Right lobe of liver (tissue), 6 donors: ENCODE measurements at places on chromosomes 3 and 15. TPM values are rescaled to one million over a fixed set of nuclear protein-coding genes. Genes with fewer than 3 reads are reported as not detected.

PRR23E gene
- not detected for total RNA-seq

TLR9 gene
- total RNA-seq, result 0.25 TPM

CAPN3 gene
- 25.9 TPM for total RNA-seq

FAM174B gene
- total RNA-seq, result 2.9 TPM

GOLGA6A gene
- 0.35 TPM for total RNA-seq

DCBLD2 gene
- 8.1 TPM for total RNA-seq

CHL1 gene
- 1.0 TPM for total RNA-seq

PPM1M gene
- 5.3 TPM for total RNA-seq

NRROS gene
- total RNA-seq, result 1.2 TPM

MCCC1 gene
- 45.3 TPM for total RNA-seq

CDC25A gene
- total RNA-seq, result 3.2 TPM

DAZL gene
- not detected for total RNA-seq

CFAP100 gene
- not detected for total RNA-seq

MOBP gene
- total RNA-seq, result not detected

DNA sequence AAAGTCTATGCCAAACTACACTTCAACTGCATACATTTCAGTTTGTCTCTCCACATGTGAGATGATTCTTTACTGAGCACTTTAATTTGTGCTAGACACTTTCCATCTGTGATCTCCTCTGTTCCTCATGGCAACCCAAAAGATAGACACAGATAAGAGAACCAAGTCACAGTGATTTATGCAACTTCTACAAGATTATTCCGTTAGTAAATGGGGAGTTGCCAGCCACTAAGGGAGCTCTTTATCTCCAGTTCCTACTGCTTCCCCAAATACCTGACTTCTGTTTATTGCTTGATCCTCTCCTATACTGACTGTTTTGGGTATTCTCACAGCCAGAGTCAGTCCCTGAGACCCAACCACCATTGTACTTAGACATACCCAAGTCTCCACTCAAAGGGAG is 24.1 kb upstream of the AKAP13 start:
- no peak for DNase-seq

DNA sequence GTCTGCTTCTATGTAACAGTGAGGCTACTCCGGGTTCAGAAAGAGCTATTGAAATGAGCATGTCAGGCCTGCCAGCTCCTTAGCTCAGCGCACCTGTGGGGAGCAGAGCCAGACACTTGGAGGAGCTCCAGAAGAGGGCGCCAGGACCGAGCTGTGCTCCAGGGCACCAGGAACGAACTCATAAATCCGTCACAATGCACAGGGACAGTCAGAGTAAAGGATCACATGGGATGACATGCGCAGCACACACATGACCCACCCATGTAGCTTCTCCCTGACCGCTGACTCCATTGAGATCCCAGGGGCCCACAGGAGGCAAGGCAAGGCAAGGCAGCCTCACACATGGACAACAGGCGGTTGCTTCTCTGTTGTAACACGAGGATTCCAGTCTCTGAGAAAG is 26.0 kb upstream of the GNB5 start:
- no peak for DNase-seq

GRCh38 chr3:14810801-14811661 is 7.7 kb upstream of the FGD5 start:
- no peak for DNase-seq

DNA sequence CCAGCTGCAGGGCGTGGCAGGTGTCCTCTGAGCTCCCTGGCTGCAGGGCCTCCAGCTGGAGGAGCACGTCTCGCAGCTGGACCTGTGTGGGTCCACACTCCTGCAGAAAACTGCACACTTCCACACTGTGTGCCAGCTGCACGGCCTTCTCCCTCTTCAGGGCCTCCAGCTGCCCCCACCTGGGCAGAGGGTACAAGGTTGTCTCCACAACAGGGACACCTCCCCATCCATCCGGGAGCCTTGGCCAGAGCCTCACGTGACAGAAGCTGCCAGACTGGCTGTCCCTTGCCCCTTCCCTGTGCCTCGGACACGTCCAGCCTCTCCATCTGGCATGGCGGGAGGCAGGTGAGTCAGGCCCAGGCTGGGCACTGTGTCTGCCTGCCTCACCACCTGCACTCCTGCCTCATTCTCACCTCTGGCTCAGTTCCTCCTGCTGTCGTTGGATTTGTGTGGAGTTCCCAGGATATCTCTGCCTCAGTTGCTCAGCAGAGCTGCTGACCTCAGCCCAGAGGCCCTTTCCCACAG is 14.5 kb downstream of the SPTBN5 start:
- DNase-seq, result no peak

DNA sequence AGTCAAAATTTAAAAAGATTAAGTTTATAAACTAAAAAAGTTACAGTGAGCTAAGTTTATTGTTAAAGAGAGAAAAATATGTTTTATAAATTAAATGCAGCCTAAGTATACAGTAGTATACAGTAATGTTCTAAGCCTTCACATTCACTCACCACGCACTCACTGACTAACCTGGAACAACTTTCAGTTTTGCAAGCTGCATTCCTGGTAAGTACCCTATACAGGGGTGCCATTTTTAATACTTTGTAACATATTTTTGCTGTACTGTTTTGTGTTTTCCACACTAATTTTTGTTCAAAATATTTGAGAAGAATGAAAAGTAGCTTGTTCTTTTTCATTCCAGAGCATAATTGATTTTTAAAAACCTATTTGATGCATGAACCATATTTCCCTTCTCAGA is 524.9 kb downstream of the RBMS3 start:
- no peak for DNase-seq

DNA sequence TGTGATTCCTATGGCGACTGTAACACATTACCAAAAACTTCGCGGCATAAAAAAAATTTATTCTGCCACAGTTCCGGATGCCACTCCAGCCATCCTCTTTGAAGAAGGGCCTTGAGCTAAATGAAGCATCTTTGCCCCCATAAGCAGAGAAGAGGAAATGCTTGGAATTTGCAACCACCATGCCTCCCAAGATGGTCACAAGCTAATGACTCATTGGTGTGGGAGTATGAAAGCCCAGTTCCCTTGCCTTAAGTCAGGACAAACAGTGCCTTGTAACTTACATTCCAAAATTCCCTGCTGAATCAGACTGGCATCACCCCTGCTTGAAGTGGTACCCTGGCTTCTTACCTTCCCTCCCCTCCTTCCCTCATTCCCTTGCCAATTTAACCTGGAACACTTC is 1077.4 kb downstream of the EPHA3 start:
- DNase-seq, result no peak

DNA sequence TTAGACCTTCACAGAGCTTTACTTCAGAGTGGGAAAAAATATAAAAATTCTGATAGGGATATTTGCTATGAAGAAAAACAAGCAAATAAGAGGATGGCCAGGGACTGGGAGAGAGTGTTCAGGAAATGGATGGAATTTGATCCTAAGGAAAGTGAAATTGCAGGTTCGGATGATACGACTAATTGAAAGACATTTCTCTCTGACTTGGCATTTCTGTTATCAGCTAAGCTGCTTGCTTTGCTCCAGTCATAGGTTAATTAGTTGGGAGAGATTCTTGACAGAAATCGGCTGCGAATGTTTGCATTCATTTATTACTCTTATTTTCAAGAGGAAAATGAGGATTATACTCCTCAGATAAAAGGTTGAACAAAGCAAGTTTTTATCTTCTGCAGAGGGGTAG is 808.7 kb upstream of the NECTIN3 start:
- no peak for DNase-seq

DNA sequence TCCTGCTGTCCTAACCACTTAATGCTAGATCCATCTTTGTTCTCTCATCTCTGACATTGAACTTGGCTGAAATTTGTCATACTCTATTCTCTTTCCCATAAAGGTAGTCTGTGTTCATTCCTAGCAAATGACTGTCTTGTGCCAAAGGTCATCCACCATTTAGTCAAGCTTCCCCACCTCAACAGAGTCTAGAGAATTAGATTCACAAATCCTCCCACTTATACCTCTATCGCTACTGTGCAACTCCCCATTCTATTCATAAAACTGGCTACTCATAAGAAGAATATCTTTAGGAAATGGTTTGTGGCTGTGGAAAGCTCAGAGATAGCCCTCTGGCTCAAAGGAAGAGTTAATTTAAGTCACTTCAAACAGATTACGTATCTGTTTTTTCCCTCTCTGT is 59.7 kb upstream of the MBNL1 start:
- DNase-seq, result no peak

- no peak for DNase-seq
Observed at GRCh38 chr15:45790325-45790943, 155.6 kb downstream of the SQOR start.

DNA sequence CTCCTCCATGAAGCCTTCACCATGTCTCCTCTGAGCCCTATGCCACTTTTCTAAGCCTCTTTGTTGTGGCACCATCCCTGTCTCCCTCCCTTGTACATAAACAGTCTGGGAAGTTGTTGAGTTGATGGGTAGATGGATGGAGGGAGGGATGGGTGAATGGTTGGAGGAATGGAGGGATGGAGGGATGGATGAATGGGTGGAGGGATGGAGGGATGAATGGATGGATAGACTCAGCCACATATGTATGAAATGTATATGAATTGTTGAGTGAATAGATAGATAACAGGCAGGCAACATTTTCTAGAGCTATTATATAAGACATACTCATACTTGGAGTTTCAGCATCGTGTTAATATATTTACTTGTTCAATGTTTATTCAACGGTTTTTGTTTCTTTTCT is 58.3 kb upstream of the HES1 start:
- no peak for DNase-seq

GRCh38 chr15:40282869-40283614 is at the start of gene ANKRD63:
ANKRD63 (minus strand) TSS chr15:40283064; CDS start chr15:40282586, 478 bp downstream.
- no peak for DNase-seq

DNA sequence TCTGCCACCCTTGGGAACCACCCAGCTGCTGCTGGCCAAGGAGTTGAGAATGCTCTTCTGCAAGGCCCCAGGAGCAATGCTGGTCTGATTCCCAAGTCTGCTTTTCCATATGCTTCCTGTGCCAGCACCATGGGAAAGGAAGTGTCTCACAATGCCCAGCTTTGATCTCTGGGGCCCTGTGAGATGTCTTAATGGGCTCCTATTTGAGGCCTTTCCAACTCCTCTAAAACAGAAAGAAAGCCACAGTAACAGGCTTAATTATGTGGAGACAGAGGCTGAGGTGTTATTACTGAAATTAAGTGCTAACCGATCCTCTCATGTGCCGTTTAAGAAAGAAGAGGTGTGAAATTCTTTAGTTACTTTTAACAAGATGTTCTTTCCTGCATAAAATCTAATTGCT is 4.5 kb downstream of the EOGT start:
- DNase-seq, result no peak

DNA sequence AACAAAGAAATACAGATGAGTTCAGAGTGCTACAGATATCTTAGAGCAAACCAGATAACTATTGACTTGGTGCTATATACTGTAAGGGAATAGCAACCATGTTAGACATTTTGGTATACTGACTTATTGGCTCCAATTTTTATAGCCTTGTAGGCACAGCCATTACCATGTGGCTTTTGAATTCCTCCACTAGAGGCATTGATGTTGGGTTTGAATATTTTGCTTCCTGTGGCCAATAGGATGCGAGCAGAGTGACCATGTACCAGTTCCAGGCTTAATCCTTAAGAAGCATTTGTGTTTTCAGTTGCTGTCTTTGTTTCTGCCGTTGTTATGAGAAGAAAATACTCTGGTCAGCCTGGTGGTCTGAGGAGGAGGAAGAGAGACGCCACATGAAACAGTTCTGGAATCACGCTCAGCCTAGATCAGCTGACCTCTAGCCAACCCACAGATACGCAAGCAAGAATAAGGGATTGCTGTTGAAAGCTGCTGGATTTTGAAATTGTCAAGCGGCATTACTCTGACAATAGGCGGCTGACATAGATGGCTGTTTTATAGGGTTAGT is 109.4 kb upstream of the TNIK start:
- DNase-seq, result no peak

GRCh38 chr15:77025941-77026411 is 31.1 kb downstream of the PSTPIP1 start:
- peak; percentile 39 for DNase-seq

DNA sequence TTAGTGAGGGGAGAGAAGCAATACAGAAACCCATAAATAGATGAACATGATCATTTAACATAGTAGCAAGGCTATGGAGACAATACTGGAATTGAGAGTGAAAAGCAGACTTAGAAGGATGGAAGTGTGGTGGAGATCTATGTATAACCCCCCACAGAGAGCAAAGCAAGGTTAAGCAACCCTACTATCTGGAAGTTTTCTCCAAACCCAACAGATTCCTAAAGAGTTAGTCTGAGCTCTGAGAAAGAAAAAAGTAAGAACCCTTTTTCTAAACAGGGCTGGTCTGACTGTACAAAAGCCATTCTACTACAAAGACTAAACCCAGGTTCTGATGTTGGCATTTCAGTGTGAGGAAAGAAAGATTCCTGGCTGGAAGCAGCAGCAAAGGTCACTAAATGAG is 153.2 kb downstream of the WNT5A start:
- no peak for DNase-seq

GRCh38 chr3:181687190-181687589 is 24.5 kb upstream of the SOX2 start:
- DNase-seq, result no peak

DNA sequence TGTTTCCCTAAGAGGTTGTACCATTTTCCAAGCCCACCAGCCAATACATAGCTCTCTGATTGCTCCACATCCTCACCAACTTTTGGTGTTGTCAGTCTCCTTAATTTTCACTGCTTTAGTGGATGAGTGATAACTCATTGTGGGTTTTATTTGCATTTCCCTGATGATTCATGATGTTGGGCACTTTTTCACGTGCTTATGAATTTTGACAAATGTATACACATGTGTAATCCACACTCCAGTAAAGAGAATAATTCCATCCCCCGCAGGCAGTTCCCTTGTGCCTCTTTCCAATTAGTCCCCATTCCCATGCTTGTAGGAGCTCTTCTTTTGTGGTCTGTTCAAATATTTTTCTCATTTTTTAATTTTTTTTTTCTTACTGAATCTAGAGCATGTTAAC is 52.4 kb downstream of the ANP32A start:
- no peak for DNase-seq

GRCh38 chr3:176293276-176293675 is 904.0 kb downstream of the TBL1XR1 start:
- DNase-seq, result no peak

GRCh38 chr3:126116526-126116925 is 32.6 kb upstream of the SLC41A3 start:
- peak; percentile 39 for DNase-seq

DNA sequence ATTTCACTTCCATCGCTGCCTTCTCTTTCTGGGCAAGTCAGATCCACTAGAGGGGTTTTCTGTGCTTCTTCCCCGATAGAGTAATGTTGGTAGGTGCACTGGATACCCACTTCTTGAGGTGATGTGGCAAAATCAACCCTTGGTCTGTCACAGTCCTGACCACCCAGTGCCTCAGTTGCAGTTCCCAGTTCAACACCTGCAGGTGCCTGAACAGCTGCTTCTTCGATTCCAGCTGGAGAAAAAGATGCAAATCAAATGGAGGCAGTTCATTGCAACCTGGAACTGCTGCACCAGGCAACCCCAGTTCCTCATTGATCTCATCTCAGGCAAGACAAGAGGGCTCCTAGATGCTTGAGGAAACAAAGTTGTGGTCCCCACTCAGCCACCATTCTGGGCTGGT is 186.6 kb downstream of the UBE2E2 start:
- no peak for DNase-seq
